AG04450 (cell line): ENCODE measurements at places on chromosomes 3 and 15.

DNA sequence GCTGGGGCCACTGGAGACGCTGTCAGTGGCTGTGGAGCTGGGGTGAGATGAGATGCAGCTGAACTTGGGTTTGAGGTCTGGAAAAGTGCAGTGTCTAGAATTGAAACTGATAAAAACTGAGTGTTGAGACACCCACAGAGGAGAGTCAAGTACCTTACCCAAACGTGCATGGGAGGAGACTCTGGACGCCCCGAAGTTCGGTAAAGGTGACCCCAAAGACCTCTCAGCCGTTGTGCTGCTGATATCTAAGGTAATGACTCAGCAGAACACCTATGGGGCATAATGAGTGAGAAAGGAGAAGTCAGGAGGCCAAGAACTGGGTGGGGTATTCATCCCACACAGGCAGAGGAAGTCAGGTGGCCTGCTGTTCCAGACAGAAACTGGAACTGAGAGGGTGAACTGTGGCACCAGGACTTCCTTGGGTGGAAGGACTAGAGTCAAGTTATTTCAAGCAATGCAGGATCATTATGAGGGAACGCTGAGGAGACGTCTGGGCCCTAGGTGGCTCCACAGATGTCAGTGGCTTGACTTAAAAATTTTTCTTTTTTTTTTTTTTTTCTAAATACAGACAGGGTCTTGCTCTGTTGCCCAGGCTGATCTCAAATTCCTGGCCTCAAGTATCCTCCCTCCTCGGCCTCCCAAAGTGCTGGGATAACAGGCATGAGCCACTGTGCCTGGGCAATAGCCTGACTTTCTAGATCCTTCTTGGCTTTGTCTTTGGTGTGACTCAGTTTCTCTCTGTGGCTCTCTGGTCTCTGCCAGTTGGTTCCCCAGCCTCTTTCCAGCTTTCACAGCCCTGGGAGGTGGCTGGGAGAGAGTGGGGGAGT is 67.6 kb upstream of the GCNT3 start:
- DNase-seq: no peak

GRCh38 chr3:64651303-64651702 is 36.5 kb downstream of the ADAMTS9 start:
- no peak for DNase-seq

DNA sequence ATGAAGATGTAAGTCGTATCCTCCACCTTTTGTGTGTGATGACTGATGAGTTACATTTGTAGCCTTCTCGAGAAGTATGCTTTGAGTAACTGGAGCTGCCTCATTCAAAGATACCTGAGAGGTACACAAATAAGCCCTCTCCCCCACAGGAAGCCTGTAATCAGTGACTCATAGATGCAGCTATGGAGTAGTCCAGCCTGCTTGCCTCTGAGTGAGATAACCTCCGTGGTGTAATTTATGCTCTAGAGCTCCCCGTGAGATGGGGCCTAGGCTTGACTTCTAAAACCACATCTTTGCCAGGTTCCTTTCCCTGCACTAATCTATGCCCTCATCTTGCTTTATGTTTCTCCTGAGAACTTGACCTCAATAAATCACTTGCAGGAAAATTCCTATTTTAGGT is 291.7 kb downstream of the SUCLG2 start:
- no peak for DNase-seq

DNA sequence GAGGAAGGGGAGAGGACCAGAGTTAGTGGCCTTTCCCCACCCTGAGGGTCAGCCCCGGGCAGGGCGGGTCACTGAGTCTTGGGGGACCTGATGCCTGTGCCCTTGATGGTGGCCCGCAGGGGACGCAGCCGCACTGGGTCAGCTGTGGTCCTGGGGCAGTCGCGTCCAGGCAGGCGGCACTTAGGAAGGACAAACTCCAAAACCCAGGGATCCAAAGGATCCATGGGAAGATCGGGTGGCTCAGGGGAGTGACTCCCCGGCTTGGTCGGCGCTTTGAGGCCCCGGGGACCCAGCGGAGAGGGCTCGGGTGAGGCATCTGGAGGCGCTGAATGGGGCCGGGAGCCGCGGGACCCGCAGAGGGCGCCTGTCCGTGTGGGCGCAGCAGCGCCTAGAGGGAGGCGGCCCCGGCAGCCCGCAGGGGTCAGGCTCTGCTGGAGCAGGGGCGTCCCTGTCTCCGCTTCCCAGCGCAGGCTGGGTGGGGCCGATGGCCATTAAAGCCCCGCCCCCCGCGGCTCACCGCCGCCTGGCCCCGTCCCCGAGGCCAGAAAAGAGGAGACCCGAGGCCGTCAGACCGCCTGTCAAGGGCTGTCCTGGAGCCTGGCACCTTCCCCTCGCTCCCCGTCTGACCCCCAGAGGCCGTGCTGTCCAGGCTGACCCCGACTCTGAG is 17.5 kb downstream of the CIDEC start:
- no peak for DNase-seq

GRCh38 chr3:124777762-124778470 is 47.7 kb downstream of the UMPS start:
- no peak for DNase-seq

DNA sequence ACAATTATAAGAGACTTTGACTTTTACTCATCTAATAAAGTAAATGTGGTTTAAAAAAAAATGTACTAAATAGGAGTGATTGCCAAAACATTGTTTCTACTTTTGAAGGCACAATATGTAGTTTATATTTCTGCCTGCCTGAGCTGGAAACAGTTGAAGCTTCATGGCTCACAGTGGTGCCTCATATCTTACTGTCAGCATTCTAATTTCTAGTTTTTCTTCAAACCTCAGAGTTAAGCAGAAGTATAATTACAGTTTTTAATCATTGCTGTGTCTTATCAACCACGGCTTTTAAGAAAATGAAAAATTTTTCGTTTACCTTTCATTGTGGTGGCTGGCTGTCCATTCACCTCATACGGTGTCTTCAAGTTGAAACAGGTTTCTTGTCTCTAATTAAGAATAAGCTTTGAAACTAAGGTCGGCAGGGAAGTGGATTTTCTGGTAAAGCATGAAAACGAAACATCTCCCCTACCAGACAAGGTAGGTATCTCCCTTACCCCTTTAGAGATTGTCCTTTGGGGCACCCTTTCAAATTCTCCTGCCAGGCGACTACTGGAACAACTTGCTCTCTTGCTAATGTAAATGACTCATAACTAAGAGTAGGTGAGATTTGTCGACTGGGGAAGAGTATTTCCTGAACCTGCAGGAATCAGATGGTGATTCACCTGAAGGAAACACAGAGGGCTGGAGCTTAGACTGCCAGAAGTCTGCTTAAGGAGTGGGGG is at the start of gene GPR87:
Gene GPR87 (minus strand): TSS at position 554 of the 725 bp plus-strand sequence. CDS start 16,720 bp downstream, outside the sequence.
- no peak for DNase-seq

DNA sequence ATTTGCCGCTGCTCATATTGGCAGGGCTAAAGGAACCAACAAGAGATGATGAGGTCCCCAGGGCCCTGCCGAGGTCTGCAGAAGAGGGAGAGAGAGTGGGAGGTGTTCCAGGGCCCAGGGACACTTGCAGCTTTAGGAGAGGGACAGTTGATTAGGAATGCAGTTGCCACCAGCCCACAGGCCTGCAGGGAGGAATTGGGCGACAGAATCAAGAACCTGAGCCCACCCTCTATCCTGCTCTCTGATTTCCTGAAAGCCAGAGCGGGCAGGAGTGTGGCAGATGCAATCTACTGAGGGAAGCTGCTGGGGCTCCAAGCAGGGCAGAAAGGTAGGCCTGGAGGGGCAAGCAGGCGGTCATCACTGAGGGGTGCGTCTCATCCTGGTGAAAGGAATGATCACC is 12.1 kb upstream of the PRR23E start:
- DNase-seq: no peak

DNA sequence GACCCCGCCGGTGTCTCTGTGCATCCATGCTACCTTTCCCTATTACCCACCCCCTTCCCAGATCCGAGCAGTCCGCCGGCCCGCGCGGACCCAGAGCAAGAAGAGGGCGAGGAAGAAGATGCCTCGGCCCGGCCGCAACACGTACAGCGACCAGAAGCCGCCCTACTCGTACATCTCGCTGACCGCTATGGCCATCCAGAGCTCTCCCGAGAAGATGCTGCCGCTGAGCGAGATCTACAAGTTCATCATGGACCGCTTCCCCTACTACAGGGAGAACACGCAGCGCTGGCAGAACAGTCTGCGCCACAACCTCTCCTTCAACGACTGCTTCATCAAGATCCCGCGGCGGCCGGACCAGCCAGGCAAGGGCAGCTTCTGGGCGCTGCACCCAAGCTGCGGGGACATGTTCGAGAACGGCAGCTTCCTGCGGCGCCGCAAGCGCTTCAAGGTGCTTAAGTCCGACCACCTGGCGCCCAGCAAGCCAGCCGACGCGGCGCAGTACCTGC is 788 bp downstream of the FOXB1 start:
- DNase-seq: no peak

DNA sequence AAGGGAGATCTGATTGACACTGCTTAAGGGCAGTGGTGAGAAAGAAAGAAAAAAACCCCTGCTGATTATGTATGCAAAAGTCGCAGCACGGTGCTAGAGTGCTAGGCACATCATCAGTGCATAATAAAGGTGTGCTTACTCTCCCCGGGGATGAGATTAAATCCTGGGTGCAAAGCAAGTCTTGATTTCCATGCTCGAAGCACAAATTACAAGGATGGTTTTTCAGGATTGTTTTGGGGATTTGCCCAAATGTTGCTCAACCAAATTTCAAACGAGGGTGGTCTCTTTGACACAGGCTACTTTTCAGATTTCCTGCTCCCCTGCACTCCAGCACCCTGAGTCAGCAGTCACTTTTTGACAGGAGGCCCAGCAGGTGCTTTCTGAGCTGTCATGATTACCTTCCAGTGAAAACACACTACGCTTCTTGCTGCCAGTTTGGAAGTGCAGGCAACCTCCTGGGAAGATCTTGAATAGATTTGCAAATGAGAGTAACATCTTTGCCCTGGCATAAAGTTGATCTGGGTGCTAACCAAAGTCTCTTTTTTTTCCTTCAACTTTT is 167.5 kb upstream of the TRIM42 start:
- no peak for DNase-seq

- no peak for DNase-seq
These were observed 114.8 kb downstream of the FILIP1L start for GRCh38 chr3:99999536-99999935.

DNA sequence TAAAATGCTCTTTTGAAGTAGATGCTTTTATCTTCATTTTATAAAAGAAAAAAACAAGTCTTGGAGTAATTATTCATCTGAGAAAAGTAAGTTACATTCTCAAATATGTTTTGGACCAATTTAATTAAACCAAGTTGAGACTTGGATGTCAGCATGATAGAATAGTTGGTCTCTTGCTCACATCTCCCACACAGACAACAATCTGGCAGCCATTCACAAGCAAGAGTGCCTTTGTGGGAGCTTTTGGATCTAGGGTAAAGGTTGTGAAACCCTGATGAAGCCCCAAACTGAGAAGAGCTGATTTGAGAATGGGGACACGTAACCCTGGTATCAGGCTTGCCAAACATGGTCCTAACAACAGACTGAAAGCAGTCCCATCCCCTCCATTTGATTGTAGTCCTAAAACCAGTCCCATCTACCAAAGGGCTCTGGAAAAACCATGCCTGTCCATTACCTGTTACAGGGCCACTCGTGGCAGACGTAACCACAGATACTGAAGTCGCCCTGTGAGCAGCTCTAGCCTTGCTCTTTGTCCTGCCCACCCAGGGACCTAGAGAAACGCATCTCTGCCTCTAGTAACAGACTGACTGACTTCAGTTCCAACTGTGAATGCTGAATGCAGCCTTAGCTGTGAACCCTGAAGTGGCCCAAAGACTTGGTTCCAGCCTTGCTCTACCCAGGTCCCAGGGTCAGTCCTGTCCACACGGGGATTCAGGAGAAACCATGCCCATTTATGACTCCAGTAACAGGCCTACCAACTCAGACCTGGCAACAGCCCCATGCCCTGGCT is 145.5 kb upstream of the SYNPR start:
- DNase-seq: no peak

DNA sequence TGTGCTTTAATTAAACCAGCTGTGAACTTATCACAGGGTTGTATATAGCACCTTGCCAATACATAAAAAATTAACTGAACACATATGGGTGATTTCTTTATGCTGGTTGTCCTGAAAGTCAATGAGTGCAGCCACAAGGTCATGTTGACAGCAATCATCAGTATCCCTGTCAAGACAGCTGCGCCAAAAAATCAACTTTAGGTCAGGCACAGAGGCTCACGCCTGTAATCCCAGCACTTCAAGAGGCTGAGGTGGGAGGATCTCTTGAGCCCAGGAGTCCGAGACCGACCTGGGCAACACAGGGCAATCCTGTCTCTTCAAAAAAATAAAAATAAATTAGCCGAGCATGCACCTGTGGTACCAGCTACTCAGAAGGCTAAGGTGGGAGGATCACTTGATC is 707.3 kb downstream of the SI start:
- DNase-seq: no peak

DNA sequence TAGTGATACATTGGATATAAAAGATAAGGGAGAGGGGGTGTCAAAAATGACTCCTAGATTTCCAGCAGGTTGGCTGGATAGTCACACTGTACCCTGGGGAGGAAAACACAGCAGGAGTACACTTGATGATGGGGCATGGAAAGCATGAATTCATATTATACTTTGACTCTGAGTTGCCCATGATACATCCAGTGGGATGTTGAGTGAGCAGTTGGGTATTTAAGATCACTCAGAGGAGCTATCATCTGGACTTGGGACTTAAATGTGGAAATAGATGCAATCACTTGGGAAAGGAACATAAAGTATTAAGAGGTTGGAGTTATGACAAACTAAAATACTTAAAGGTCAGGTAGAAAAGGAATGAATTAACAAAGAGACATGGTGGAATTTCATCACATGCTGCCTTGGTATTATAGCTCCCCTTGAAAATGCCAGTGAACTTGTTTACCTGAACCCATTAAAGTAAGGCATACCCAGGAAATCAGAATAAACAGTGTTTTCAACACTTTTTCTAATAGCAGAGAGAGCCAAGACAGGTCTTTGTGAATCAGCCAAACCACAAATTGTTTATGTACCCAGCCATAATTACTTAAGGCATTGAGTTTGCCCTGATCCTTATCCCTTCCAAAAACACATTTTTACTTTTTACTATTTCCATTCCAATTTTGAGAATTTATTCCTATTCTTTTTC is 49.9 kb upstream of the ABI3BP start:
- no peak for DNase-seq

- no peak for DNase-seq
These were observed 36.1 kb downstream of the FBXL2 start for GRCh38 chr3:33313331-33313730.

- DNase-seq: no peak
These were observed 17.7 kb downstream of the RBP1 start for GRCh38 chr3:139521816-139522215.

GRCh38 chr3:53940623-53941022 is 49.0 kb upstream of the SELENOK start:
- DNase-seq: no peak

DNA sequence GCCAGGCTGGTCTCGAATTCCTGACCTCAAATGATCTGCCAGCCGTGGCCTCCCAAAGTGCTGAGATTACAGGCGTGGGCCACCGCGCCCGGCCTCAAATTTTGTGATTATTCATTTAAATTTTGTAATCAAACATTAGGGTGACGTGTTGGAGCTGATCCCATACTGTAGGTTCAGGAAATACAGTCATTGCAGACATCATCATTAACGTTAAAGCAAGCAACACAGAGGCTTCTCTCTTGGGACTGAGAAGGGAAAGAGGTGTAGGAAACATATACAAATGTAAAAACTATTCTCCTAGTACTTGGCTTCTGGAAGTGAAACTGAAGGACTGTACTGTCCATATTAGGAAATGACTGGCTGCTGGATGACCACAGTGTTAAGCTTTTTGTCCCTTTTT is 11.1 kb upstream of the ARID3B start:
- DNase-seq: peak; percentile 71

- peak; percentile 24 for DNase-seq
These were observed 59.7 kb upstream of the CCDC50 start for GRCh38 chr3:191269289-191270085.

GRCh38 chr3:196198771-196199753 is 12.1 kb downstream of the ZDHHC19 start:
- DNase-seq: no peak

- no peak for DNase-seq
These were observed 32.8 kb downstream of the FBLN2 start for GRCh38 chr3:13581485-13582365.
